Epithelial cell of proximal tubule (primary cell): ENCODE measurements at places on chromosomes 7 and 10. TPM values are rescaled to one million over a fixed set of nuclear protein-coding genes. Genes with fewer than 3 reads are reported as not detected.

METTL27 gene
- total RNA-seq: 8.4 and 13.7 TPM in 2 replicates

DNAJC30 gene
- total RNA-seq: 2.7 and 6.1 TPM in 2 replicates

KIAA1549 gene
- 1.8 and 4.3 TPM in 2 replicates for total RNA-seq

RSU1 gene
- total RNA-seq: 46.9 and 60.7 TPM in 2 replicates

PLXDC2 gene
- total RNA-seq: 0.86 and 1.4 TPM in 2 replicates
